ENCODE measurements at places on chromosomes 6 and 20.

DNA sequence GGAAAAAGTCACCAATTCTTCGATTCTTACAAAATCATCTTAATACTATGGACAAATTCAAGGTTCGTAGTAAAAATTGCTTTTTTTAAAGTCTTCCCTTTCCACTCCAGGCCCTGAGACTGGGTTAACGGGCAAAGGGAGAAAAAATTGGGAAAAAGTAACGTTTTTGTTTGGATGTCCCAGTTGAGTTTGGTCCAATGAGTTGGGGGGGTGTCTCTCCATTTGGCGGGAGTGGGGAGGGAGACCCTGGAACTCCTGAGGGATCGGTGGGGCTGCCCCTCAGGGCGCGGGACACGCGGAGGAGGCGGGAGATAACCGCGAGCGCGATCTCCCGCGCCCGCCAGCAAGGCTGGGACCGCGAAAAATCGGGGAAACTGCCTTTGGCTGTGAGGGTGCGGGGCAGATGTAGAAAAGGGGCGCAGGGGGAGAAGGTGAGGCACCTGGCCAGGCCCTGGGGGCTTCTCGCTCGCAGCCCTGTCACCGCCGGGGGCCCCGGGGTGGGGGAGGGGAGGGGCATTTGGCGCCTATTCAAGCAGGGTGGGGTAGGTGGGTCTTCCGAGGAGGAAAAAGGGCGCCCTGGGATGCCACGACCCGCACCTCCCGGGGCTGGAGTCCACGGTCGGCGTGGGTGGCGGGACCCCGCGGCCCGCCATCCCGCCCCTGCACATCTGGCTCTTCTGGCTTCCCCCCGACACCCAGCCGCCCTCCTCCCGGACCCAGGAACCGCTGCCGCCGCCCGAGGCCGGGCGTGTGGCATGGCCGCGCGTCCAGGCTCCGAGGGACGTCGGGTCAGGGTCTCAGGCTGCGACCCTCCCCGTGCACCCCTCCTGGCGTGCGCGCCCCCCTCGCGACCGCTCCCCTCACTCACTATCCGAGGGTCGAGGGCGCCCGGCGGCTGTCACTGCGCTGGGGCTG is 595 bp downstream of the FBXO5 start:
- DNase-seq, result peak; percentile 18

- peak; percentile 53 for DNase-seq
Measured at GRCh38 chr6:34370361-34370760, 22.1 kb downstream of the NUDT3 start.

- DNase-seq, result no peak
Measured at GRCh38 chr20:19438488-19438887, 226.0 kb downstream of the SLC24A3 start.

DNA sequence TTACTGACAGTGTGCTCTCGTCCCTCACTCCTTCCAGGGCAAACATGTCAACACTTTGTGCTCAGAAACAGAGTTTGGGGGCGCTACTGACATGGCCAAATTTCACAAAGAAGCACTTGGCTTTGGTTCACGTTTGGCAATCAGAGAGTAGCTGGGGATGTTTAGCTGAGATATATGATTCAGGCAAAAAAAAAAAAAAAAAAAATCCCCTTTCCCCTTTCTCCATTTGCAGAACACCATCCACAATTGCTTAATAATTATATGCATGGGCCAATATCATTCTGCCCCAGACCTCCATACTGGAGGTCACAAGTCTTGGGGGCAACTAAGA is 128.4 kb upstream of the ADGRF1 start:
- no peak for DNase-seq

- DNase-seq, result no peak
Measured at GRCh38 chr6:48222241-48222640, 111.2 kb upstream of the PTCHD4 start.

GRCh38 chr6:2531426-2532215 is 219.1 kb downstream of the MYLK4 start:
- DNase-seq, result no peak

- DNase-seq, result no peak
Measured at GRCh38 chr20:36499723-36500501, 41.4 kb upstream of the MYL9 start.
